Right renal pelvis (tissue), 4 donors: ENCODE measurements at places on chromosomes 4 and X. TPM values are rescaled to one million over a fixed set of nuclear protein-coding genes. Genes with fewer than 3 reads are reported as not detected.

The SPCS3 gene
- 109 TPM for polyA plus RNA-seq

The XG gene
- polyA plus RNA-seq: 0.26 TPM

The PPP2R2C gene
- polyA plus RNA-seq: 0.71 TPM

The CCDC160 gene
- polyA plus RNA-seq: 14.8 TPM

The REELD1 gene
- 0.25 TPM for polyA plus RNA-seq

The BTK gene
- polyA plus RNA-seq: 1.6 TPM

The HAUS3 gene
- polyA plus RNA-seq: 22.3 TPM

The DCAF8L2 gene
- polyA plus RNA-seq: not detected

The ALG13 gene
- polyA plus RNA-seq: 43.2 TPM

The WFS1 gene
- polyA plus RNA-seq: 24.0 TPM

The FNIP2 gene
- 50.1 TPM for polyA plus RNA-seq

The HS6ST2 gene
- 27.3 TPM for polyA plus RNA-seq

The GPR119 gene
- polyA plus RNA-seq: not detected

The RASGEF1B gene
- 13.0 TPM for polyA plus RNA-seq

The SRPX2 gene
- polyA plus RNA-seq: 10.5 TPM

The CORIN gene
- polyA plus RNA-seq: 5.5 TPM

The TEX13B gene
- not detected for polyA plus RNA-seq

The PRDM5 gene
- 17.3 TPM for polyA plus RNA-seq

The MAGEA8 gene
- polyA plus RNA-seq: 0.10 TPM

The SHROOM2 gene
- polyA plus RNA-seq: 21.3 TPM

The IBSP gene
- polyA plus RNA-seq: not detected

The RNF128 gene
- polyA plus RNA-seq: 12.0 TPM

The ABRAXAS1 gene
- 24.5 TPM for polyA plus RNA-seq

The HELT gene
- not detected for polyA plus RNA-seq

The RHOXF2B gene
- 0.08 TPM for polyA plus RNA-seq

The PAGE1 gene
- not detected for polyA plus RNA-seq
